ENCODE measurements at places on chromosomes 16 and 17. TPM values are rescaled to one million over a fixed set of nuclear protein-coding genes. Genes with fewer than 3 reads are reported as not detected.

Gene RBFOX1
- total RNA-seq: not detected

Gene MRC2
- total RNA-seq: 5.6 TPM

Gene CTRB1
- total RNA-seq: not detected

DNA sequence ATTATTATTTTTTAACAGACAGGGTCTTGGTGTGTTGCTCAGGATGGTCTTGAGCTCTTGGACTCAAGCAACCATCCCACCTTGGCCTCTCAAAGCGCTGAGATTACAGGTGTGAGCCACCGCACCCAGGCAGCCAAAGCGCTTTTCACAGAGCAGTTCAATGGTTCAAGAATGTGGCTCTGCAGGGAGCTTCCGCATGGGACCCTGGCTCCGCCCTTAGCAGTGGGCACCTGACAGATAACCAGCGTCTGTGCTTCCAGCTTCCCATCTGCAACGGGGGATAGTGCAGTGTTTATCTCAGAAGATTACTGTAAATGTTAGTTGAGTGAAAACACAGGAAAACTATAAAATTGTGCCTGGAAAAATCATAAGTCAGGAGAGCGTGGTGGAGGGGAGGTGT lies 99.4 kb downstream of the KCNJ12 start:
- no peak for DNase-seq

DNA sequence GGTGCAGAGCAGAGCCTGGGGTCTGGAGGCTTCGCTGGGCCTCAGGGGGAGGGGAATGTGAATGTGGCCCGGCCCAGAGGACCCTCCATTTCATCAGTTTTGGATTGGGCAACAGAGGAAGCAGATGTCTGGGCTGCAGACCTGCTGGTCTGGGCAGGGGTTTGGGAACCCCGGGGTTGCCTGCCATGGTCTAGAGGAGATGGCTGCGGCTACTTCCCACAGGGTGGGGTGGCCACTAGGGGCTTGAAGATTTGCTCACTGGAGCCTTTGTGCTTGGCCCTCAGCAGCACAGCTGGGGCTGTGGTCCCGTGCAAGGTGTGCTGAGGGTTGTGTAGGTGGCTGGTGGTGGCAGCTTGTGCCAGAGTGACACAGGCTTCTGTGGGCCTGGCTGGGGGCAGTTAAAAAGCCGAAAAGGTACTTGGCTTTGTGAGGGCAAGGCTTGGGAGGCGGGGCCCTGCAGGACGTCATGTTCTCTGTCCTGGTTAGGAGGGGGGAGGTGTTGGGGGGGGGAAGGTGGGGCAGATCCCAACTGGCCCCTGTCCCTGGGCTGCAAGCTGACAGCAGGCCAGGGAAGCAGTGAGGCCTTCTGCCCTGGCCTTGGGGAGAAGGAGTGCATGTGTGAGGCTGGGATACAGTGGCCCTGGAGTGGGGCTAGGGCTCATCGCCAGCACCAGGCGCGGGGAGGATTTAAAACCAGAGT lies 98.0 kb downstream of the KPNA2 start:
- DNase-seq: no peak

All from CD8-positive, alpha-beta T cell (primary cell).